Activated T-cell treated with anti-CD3 and anti-CD28 coated beads for 4 hours (primary cell): ENCODE measurements at places on chromosomes 12 and 14.

GRCh38 chr12:18581232-18581962, 156.4 kb downstream of the PLCZ1 start:
- DNase-seq = no peak

- DNase-seq = no peak
These were observed 1.1 kb downstream of the CD63 start for GRCh38 chr12:55727643-55728185.

DNA sequence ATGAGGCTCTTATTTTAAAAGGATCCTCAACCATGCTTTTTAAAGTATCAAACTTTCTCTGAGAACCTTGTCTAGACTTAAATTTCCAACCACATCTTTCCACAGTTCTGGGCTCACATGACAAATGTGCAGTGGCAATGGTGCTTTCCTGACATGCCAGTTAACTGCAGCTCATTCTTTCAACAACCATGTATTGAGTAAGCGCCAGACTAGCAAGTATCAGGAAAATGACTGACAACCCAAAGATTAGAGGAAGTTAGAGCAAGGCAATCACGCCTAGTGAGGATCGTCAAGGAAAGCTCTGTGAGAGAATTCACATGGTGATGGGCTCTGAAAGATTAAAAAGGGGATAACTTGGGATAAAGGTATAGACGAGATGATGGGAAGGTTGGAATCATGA, 35.8 kb downstream of the FLVCR2 start:
- DNase-seq = no peak

DNA sequence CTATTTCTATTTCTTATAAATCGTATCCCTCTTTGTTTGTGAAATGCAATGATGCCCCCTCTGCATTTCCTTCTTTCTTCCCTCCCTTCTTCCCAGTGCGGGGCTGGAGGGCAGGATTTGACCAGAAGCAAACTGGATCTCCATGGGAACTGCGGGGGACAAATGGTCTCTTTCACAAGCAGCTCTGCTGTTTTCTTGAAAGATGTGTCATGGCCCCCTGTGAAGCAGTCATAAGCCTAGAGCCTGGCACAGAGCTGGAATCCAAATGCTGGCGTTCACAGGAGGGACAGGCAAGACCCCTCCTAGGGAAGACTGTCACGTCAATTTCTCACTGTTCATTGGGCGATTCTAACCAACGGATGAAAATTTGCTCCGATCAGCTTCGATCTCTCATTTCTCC, 203.5 kb upstream of the NOS1 start:
- DNase-seq = no peak

- DNase-seq = no peak
These were observed 19.1 kb downstream of the SIX1 start for GRCh38 chr14:60630129-60630528.

DNA sequence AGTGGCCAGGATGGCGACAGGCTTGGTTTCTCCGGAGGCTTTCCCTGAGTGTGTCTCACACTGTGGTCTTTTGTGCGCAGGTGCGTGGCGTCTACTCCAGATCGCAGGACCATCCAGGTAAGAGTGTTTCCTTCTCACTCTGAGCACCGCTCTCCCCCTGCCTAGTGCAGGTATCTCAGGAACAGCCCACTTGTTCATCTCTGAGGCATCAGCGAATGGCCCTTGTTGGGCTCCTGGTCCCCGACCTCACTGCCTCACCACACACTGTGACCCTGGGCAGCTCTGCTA, 781 bp downstream of the ADGRD1 start:
- DNase-seq = no peak

DNA sequence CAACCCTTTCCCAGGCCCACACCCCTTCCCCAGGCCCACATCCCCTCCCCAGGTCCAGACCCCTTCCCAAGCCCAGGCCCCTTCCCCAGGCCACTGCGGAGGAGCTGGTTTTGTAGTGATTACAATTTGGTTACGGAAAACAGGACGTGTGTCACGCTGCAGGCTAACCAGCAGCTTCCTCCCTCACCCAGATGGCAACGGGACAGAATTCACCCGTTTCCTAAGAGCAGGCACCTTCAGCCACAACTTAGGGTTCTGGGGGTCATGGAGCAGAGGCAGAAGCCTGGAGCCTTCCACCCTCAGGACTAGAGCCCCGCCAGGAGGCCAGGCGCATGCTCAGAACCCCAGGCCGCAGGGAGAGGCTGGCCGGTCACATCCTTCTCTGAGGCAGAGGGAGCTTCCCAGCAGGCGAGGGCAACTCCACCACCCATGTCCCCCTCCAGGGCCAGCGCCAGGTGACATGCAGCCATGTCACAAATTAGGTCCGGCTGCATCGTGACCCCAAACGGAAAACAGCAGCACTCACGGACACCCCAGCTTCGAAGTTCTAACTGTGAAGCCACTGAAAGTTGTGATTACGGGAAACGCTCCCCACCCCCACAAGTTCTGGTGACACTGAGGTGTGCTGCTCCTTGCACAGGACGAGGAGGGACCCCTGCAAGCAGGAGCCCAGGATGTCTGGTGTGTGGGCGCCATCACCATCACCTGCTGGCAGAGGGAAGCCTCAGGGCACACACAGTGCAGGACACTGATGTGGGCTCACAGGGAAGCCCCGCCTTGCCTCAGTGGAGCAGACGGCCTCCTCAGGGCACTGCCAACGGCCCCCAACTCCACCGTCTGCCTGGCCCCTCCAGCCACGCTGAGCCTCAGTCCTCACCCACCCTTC, 7.7 kb downstream of the BRF1 start:
- DNase-seq = no peak
